ENCODE measurements at places on chromosomes 6 and 20.

DNA sequence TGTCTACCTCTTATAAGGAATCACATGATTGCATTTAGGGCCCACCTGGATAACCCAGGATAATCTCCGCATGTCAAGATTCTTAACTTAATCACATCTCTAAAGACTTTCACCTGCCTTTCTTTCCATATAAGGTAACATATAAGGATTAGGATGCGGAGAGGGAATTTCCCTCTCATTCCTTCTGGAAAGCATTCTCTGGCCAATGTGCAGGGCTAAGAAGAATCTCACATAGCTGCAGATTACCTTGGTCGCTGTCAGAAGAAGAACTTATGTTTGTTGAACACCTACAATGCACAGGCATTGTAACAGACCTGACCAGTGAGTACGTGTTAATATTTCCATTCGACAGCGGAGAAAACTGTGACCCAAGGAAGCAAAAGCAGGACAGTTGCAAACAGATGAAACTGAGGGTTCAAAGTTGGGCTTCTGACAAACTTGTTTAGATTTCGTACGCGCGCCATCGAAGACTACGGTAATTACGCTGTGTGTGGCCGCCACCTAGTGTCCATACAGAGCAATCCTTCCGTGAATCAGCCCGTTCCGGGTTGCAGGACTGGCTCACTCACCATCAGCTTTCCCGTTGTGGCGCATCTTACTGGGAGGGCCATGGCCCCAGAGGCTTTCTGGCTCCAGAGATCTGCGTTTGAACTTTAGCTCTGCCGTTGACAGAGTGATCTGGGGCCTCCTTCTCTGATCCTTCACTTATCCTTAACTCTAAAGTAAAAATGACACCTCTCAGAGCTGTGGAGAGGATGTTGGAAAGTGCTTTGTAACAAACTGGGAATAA, 9.5 kb downstream of the C20orf202 start:
- no peak for DNase-seq

DNA sequence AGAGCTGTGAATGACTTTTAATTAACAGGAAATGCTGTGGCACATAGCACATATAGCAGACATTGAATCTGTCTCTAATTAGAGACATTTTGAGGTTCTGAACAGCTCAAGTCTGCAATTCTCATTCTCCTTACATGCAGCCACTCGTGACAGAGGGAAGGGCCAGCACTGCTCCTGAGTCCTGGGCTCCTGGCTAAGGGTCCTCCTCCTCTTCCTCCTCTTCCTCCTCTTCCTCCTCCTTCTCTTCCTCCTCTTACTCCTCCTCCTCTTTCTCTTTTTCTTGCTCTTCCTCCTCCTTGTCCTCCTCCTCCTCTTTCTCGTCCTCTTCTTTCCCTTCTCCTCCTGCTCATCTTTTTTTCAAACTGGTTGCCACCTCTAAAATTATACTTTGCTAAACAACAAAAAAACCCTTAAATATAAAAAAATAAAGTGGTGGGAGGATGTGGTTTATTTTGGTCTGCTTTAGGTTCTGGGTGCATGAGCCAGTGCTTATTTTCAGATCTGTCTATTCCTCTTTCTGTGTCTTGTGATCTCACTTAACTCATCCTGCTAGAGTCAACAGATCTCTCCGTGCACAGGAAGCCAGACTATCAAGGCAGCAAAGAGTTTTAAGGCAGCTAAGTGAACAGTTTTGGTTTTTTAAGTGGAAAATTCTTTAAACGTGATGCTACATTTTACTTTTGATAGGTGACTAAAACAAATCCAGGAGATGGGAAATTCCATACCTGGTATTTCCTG, 159.3 kb downstream of the CD83 start:
- DNase-seq = no peak

GRCh38 chr6:14711056-14711703, 534.7 kb upstream of the JARID2 start:
- no peak for DNase-seq

GRCh38 chr6:95569560-95569959, 7.8 kb upstream of the MANEA start:
- no peak for DNase-seq

DNA sequence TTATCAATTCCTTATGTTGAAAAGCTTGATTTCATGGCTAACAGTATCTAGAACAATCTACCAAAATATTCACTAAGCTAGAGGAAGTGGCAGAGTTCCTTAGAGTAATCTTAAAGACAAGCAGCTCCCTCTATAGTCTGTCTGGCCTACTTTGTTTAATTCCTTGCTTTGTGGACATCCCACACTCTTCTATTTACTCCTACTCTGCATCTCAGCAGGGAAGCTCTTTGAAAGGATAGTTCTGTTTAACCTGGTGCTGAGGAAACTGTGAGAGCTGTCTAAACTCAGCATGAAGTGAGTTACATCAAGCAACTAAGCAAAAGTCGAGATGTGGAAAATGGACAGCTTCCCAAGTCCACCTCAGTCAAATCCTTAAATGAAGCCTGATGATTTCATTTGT, 4.3 kb downstream of the REV3L start:
- no peak for DNase-seq

Data from activated gamma-delta T cell (primary cell).